Stimulated activated naive CD4-positive, alpha-beta T cell (primary cell): ENCODE measurements at places on chromosomes 12 and 14.

DNA sequence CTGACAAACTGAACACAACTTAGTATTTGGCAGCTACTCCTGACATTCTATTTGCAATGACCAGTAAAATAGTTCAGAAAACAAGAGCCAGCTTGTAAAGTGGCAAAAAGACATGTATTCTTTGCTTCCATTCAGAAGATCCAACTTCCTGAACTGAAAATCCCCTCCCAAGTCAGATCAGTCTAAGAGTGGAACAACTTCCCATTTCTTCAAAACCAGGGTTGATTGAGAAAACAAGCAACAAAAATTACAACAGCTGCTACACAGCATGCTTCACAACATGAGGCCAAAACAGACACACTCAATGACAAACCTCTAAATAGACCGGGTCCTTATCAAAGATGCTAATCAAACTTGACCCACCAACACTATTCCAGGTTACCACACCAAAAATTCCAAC is 40.3 kb downstream of the CIT start:
- DNase-seq = no peak

DNA sequence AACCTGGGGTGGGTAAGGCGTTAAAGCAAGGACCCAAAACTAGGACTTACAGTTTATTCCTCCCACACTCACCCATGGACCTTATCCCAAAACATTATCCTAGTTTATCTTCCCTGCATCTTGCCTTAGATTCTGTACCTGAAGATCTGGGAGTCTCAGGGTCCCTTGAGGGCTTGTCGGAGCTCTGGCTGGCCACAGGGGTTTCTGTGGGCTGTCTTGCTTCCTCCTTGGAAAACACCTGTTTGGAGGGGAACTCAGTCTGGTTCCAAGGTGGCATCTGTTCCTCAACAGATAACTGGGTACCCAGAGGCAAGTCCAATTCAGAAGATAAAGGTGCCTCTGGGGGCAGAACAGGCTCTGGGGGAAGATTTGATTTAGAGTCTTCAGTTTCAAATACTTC is 1.7 kb downstream of the CDCA3 start:
- DNase-seq = no peak

GRCh38 chr12:100229036-100229635 is 28.5 kb downstream of the ACTR6 start:
- DNase-seq = no peak

GRCh38 chr12:132651444-132652100 is 33.0 kb downstream of the P2RX2 start:
- no peak for DNase-seq

- DNase-seq = no peak
Observed at GRCh38 chr12:95286713-95287112, 69.1 kb downstream of the VEZT start.

DNA sequence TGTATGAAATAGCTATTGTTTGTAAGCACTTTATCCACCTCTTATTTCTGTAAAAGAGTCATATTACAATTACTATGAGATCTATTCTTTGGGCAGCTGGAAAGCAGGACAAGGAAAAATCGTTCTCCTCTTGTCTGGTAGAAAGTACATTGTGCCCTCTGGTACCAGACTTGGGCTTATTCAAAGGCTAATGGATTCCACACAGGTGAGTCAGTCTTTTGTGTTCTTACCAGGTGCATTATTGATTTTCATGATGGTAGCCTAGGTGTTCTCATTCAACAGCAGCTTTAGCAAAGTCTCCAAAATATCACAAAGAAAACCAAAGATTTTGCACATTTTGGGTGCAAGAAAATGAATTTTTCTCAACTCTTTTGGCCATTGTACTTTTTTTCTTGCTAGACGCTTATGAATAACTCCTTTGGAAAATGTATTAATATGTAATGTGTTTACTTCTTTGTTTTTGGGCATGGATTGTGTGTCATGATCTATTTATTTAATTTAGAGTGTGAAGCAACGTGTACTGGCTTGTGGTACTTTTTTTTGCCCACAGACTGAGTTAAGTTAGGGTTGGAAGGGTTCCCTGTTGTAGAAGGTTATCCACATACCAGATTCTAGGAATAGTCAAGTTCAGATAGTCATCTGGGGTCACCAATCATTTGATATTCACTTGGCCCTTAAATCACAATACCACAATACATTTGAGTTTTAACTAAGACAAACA is 26.2 kb downstream of the MNAT1 start:
- DNase-seq = no peak

- DNase-seq = no peak
Observed at GRCh38 chr12:100799770-100800169, 5.2 kb downstream of the ANO4 start.

GRCh38 chr12:29008786-29009185 is 140.3 kb upstream of the FAR2 start:
- no peak for DNase-seq

DNA sequence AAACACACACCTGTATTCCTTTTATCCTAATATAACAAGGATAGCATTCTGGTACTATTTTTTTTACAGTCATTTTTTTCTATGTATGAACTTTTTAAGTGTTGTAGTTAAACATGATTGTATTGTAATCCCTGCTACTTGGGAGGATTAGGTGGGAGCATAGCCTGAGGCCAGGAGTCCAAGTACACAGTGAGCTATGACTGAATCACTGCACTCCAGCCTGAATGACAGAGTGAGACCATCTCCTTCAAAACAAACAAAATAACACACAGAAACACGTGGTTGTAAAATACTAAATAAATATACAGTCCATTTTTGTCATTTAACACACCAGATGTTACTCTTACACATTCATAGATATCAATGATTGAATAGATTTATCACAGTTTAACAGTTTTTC is 56.9 kb downstream of the MAP4K5 start:
- DNase-seq = no peak

DNA sequence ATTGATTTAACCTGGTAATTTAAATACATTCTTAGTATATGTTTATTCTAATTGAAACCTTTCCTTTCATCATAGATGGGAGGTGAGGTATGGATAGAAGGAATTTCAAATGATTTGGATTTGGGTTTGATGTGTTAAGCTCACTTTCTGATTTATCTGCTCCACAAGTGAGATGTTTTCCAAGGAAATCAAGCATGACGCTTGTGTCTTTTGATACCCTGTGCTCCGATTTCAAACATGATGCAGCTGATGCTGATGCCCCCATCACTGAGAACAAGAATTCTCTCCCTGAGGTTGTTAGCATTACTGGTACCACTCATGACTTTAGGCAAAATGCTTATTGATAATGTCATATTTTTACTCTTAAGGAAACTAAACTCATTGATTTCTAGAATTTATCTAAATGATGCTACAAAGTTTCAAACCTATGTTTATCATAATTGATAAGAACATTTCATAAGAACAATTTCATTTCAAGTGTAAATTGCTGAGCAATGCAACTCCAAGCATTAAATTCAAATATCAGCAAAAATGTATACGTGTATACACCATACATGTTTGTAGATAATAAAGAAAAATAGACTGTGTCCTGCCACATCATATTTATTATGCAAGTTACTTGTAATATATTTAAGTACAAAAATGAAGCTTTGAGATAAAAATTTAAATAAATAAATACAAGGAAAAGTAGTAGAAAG is 75.5 kb upstream of the LRIG3 start:
- no peak for DNase-seq

DNA sequence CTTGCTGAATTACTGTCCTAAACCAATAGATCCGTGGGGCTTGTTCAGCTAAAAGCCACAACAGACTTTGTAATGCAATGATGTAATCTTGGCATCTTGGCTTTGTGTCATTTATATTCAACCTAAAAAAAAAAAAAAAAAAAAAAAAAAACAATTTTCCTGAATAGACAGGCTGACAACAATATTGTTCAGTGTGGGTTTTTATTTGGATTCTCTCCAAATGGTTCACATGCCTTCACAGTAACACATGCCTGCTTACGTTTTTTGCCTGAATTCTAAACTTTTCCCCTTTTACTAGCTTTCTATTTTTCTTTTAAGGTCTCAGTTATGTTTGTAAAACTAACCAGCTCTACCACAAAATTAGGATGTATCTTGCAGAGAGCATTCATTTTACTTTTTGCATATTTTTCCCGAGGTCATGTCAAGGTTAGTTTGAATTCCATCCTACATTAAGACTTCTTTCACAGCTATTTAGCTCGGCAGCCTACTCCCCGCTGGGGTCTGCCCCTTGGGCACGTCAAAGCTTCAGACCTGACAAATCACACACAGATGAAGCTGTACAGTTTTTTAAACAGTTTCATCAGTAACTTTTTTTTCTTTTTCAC is 213.7 kb upstream of the NPAS3 start:
- DNase-seq = no peak

GRCh38 chr12:46661110-46661845 is 164.5 kb downstream of the SLC38A4 start:
- DNase-seq = peak; percentile 32

DNA sequence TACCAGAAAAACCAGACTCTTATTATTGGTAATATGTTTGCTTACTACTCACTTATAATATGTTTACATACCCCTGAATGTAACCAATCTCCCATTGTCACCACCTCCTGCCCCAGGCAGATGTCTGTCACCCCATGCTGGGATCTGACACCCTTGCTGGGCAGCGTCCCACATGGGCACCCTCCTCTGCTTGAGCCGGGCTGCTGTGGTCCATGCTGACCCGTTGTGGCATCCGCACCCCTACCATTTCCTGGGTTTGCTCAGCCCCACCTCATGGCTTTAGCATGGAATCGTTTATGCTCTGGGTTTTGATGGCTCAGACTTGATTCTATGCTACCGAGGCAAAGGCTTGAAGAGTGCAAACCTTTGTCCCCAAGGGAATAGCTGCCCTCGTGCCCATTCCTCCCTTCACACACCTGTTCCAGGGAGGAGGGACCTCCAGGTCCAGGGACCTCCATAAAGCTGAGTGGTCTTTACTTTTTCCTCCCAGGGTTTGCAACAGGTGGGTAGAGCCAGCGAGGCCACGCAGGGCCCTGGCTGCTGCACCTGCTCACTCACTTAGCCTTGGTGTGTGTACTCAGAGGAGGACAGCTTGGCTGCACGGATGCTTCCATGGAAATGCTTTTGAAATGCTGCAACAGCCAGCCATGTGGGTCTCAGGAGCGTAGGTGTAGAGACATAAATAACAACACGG is 68.7 kb downstream of the PRMT8 start:
- DNase-seq = no peak

- DNase-seq = no peak
Observed at GRCh38 chr12:10722502-10722904, 620 bp downstream of the YBX3 start.

DNA sequence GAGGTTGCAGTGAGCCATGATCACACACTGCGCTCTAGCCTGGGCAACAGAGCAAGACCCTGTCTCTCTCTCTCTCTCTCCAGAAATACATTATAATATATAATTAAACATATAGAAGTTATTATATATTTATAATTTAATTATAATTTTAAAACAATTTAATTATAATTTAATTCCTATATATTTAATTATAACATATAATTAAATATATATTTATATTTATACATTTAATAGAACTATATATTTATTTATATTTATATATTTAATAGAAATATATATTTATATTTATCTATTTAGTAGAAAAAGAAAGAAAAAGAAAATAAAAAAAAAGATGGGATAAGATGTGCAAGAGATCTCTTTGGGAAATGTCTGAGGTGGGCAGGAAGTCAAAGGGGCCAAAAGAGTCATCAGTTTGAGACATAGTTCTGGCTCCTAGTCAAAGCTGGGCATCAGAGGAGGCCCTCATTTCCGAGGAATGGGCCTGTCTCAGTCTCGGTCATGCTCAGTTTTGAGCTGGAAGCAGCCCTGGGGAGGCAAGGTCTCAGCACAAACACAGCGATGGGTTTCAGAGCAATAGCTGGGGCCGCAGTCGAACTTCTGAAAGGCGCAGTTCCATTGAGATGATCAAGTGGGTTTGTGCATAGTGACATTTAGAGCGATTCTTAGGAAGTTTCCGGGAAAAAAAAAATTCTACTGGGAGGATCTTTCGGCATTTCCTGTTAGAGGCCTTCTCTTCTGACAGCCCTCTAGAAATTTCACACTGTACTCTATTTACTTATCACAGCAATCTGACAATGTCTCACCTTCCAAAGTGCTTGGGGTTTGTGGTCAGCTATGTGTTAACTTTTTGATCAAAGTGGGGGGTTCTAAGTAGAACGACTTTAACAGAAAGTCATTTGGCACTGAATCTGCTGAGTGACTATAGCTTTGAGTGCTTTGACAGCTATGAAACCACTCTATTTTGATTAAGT is 58.7 kb upstream of the GZMB start:
- DNase-seq = no peak

GRCh38 chr14:105120056-105120455 is 48.5 kb downstream of the JAG2 start:
- no peak for DNase-seq

GRCh38 chr14:20836668-20837338 is 34.2 kb upstream of the RNASE1 start:
- DNase-seq = no peak
